ENCODE measurements at places on chromosomes 6 and 20. TPM values are rescaled to one million over a fixed set of nuclear protein-coding genes. Genes with fewer than 3 reads are reported as not detected.
A peak's percentile ranks its signal among the peaks of the same experiment; 100 is the strongest.

Gene CDH22
- total RNA-seq = 0.76 TPM

Gene PLCB1
- 17.4 TPM for total RNA-seq

GRCh38 chr6:113732384-113732966, 124.7 kb upstream of the MARCKS start:
- peak; percentile 99 for ATAC-seq

- no peak for ATAC-seq
These were observed 70.9 kb downstream of the ZNF217 start for GRCh38 chr20:53522696-53523095.

- ATAC-seq = no peak
These were observed 4.4 kb downstream of the SLC13A3 start for GRCh38 chr20:46646659-46647380.

DNA sequence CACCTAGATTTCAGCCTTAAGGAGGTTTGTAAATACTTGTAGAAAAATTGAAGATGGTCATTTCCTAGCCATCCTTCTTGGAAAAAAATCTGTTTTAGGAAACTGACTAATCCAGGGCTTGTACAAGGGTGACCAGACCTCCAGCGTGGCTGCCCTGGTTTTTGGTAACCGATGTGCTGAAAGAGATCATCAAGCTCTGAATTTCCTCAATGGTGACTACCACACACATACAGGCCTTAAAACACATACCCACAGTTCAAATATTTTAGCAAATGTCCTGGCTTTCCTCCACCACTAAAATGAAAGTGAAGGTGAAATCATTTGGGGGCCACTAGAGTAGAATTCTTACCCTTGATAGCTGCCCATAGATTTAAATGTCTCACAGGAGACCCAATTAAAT, 215.3 kb upstream of the SUPT3H start:
- no peak for ATAC-seq

- ATAC-seq = no peak
These were observed 741 bp downstream of the PTPN1 start for GRCh38 chr20:50510706-50511542.

DNA sequence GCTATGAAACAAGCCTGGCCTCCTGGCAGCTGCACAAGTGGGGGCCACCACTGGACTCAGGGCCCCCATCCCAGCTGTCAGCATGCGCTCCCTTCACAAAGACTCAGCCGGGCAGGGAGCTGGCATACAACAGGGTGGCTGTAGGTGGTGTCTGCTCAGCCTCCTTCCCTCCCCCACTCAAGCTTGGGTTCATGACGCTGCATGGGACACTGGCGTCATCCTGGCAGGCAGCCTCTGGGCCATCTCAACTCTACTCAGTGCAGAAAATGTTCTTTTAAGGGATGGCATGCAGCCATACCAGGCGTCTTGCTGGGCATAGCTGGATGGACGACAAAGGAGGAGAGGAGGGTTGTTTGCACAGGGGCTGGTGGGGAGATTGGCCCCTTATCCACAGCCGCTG, 30.5 kb downstream of the SAYSD1 start:
- no peak for ATAC-seq
